Fibroblast of skin of abdomen (primary cell): ENCODE measurements at places on chromosomes 5 and 9.

DNA sequence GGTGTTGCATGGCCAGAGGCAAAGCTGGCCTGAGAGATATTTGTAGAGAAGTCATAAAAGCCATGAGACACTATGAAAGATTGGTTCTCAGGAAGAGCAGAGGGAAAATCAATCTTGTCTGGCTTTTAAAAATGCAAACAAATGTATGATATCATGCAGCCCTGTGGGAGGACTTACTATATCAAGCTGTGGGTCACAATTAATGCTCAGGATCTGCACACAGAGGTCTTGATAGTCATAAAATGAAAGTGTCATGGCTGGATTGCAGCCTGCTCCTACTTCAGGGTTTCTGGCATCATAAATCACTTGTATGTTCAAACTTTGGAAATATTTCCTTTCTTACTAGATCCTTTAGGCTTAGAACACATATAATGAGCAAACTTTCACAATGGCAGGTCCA lies 151.5 kb downstream of the SEMA6A start:
- peak; percentile 13 for DNase-seq

- no peak for DNase-seq
Observed at GRCh38 chr5:143402017-143402552, 1.4 kb downstream of the NR3C1 start.

- DNase-seq: no peak
Observed at GRCh38 chr5:132204371-132205135, 23.1 kb downstream of the P4HA2 start.

DNA sequence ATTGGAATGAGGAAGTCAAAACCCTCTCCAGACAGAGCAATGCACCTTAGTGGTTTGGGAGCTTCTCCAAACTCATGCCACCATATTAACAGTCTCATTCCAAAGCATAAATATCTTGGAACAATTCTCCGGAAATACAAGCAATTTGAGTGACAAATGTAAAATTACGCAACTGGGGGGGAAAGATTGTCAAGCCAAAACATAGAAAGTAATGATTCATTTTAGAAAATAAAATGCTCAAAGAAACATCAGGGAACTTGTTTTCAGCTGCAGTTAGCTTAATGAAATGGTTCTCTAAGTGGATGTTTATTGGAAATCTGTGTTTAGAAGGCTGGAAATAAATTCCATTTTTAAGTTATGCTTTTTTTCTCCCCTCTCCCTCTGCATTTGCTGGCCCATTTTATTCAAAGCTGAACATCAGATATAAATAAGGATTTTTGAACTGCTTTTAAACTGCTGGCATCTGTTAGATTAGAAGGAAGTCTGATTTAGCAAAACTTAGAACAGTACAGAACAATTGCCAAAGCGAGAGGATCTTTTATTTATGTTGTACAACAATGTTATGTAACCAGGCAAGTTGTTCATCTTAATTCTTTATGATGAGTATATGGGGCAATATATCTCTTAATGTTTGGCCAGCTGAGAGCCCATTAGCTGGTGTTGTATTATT lies 551.9 kb downstream of the PRELID2 start:
- DNase-seq: peak; percentile 4

DNA sequence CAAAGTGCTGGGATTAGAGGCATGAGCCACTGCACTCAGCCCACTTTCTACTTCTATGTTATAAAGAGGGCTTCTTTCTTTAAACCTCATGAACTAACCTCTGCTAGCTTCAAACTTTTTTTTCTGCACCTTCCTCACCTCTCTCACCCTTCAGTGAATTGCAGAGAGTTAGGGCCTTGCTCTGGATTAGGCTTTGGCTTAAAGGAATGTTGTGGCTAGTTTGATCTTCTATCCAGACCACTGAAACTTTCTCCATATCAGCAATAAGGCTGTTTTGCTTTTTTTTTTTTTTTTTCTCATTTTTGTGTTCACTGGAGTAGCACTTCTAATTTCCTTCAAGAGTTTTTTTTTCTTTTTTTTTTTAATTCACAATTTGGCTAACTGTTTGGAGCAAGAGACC lies 216.4 kb upstream of the MAP3K1 start:
- no peak for DNase-seq

- DNase-seq: no peak
Observed at GRCh38 chr5:75510836-75511434, 494 bp downstream of the CERT1 start.

DNA sequence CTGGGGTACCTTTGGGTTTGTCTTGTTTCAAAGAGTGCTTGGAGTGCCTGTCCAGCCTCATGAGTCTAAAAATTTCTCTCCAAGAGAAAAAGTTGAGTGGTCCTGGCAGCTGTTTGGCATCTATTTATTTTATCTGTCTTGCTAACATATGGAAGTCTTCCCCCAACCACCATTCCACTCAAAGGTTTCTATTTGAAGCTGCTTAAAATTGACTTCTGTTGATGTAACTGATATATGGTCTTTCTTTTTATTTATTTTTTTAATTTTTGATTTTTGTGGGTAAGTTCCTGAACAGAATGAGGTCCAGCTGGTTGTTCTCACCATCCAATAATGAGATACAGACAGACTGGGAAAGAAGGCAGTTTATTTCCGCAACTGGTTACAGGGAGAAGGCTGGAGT lies 178.7 kb upstream of the SGCD start:
- peak; percentile 82 for DNase-seq

GRCh38 chr5:74288448-74289108 lies 351.9 kb downstream of the ENC1 start:
- peak; percentile 57 for DNase-seq

GRCh38 chr5:24681106-24681505 lies 36.3 kb upstream of the CDH10 start:
- DNase-seq: no peak

GRCh38 chr5:102863058-102863457 lies 108.0 kb downstream of the PAM start:
- no peak for DNase-seq

DNA sequence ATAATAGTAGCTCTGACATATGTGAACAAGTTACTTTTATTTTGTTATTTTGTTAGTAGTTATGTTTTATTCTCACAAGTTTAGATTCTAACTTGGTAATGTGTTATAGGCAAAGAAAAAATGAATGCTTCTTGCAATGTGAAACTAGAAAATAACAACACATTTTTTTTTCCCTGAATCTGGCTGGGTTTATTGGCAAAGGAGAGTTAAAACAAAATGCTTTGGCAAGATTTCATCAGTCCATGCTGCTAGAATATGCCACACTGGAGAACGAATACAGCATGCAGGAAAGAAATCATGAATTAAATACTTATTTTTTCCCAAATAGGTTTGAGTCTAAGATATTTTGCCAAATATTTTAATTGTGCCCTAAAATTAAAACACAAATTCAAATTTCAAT lies 1048.1 kb upstream of the ACO1 start:
- no peak for DNase-seq

DNA sequence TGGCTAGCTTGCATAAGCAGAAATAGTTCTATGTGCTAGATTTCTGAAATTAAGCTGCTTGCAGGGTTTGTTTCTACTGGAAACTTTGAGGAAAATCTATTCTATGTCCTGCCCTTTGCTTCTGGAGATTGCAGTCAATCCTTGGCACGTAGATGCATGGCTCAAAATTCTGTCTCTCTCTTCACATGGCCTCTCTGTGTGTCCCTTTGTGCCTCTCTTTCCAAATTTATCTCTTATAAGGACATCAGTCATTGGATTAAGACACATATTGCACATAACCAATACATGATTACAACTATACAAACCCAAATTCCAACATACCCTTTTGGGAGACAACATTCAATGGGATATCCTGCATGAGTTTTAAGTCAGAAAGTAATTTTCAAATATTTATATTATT lies 744.3 kb upstream of the CTNND2 start:
- no peak for DNase-seq

DNA sequence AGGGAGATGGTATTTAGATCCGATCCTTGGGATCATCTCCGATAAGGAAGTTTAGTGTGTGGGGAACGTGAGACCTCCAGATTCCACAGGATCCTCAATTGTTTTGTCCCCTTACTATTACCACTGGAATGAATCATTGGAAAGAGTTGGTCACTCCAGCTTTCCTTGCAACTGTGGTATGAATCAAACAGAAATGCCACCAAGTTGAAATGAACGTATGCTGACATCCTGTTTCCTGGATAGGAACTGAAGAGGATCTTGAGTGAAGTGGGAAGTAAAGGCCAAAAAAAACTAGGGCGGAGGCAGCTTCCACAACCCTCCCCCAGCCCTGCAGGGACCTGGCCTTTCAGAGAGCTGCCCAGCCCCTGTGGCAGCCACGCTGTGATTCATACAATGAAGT lies 23.9 kb downstream of the IRX1 start:
- DNase-seq: no peak

GRCh38 chr9:1272488-1272887 lies 222.3 kb downstream of the DMRT2 start:
- DNase-seq: no peak

DNA sequence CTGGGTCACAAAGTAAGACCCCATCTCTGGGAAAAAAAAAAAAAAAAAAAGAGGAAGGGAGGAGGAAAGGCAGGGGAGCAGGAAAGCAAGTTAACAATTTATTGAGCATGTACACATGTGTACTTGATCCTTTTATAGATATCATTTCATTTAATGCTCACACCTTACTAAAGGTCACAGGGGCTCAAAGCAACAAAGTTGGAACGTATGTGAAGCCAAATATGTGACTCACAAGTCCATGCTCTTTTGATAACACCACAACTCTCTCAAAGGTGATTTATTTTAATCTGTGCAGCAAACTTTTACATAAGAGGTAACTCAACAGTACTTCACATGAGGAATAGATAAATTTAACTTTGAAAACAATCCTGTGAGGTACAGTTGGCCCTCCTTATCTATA lies 34.4 kb upstream of the DTWD2 start:
- DNase-seq: no peak

- peak; percentile 51 for DNase-seq
Observed at GRCh38 chr9:112771359-112772214, 21.0 kb downstream of the SNX30 start.

- DNase-seq: peak; percentile 60
Observed at GRCh38 chr5:88761269-88761850, 121.6 kb downstream of the MEF2C start.

DNA sequence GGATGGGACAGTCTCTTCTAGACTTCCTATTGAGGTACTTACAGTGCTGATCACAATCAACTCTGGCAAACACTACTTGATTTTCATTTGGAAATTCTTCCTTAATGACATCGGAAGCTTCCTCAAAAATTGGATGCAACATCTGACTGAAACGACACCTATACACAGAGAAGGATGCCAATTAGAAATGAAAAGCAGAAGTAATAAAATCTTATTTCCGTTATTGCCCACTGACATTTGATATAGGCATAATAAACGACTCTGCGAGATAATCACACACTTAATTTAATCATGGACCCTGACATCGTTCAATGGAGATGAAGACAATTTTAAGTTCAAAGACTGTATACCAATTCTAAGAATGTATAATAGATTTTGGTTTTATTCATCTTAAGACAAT lies 46.4 kb downstream of the ERP44 start:
- DNase-seq: no peak

DNA sequence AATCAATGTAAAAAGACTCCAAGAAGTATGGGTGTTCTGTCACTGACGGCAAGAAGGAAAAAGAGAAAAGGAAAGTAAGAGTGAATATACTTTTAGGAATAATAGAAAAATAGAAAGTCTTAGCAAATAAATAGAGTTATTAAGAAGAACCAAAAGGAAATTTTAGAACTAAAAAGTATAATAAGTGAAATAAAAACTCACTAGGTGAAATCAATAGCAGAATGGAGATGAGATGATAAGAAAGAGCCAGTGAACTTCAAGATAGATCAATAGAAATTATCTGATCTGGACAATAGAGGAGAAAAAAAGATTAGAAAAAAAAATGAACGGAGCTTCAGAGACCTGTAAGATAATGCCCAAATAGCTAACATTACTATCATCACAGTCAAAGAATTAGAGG lies 31.6 kb upstream of the ANXA6 start:
- DNase-seq: no peak

- no peak for DNase-seq
Observed at GRCh38 chr5:143932584-143932983, 120.6 kb downstream of the HMHB1 start.

- peak; percentile 58 for DNase-seq
Observed at GRCh38 chr5:132883261-132883834, 9.9 kb downstream of the LEAP2 start.

DNA sequence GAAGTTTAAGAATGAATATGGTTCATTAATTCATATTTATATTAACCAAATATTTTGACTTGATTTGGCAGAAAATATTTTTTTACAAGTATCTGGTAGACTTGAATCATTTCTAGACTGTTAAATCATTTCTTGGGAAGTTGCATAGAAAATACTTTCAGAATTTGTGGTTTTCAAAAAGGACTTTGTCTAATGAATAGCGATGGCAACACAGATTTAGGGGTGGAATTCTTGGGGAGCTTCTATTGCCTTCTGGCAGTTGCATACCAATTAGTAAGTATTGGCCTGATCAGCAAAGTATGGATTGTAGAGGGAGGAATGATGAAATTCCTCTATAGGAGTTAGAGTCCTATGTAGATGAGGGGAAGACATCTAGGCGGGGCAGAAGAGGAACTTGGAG lies 68.6 kb upstream of the CKMT2 start:
- peak; percentile 31 for DNase-seq
